ENCODE measurements at places on chromosomes 12 and 14.
A peak's percentile ranks its signal among the peaks of the same experiment; 100 is the strongest.

- peaks cover 21% of the 10 kb centered on the region for H3K27me3 ChIP-seq
Measured at GRCh38 chr12:25495331-25496097, 57.6 kb downstream of the LMNTD1 start.

DNA sequence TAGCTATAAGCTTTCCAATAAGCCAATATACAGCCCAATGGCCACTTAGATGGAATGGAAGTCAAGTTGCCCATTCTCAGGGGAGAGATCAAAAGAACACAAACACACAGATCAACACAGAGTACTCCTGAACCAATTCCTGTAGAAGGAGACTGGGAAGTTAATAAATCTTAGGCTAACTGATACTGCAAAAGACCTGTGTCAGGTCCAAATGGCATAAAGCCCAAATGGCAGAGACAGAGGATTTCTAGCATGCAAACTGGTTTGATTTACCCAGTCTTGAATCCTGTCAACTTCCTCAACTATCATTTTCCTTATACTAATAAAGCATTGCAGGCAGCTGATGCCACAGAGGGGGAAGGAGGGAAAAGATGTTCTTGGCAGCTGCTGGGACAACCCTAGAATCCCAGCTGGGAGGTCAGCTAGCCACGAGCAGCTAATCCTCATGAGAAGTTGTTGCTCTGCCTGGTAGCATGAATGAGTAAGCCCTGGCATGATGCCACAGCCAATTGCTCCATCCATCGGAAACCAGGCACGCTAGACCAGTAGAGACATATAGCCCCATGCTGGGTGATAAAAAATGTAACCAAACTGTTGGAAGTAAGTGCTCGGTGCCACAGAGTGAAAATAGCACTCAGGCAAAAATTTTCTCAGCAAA lies 26.2 kb downstream of the ANG start:
- DNase-seq = no peak
- H3K36me3 ChIP-seq = no peaks in the 10 kb centered on the region
- no peak overlapping the region for H3K27ac ChIP-seq
- H3K4me3 ChIP-seq = no peak overlapping the region
- H3K27me3 ChIP-seq = peaks cover 50% of the 10 kb centered on the region

DNA sequence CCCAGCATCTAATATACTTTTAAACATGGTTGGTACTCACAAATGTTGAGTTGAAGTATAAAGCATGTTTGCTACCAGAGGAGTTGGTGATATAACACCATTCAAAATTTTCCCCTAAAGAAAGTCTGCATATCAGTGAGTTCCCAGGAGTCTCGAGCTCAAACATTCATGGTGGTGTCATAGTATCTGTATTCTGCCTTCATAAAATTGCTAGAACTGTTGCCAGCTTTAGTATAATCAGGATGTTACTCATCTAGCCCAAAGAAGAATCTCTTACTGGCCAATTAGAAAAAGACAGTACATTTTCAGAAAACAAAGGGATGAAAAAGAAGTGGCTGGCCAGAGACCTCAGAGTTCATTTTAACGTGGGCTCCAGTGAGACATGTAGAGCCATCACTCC lies 374.7 kb downstream of the KCNH5 start:
- DNase-seq = no peak
- no peak overlapping the region for H3K27ac ChIP-seq
- no peaks in the 10 kb centered on the region for H3K27me3 ChIP-seq

- H3K27me3 ChIP-seq = peaks cover 22% of the 10 kb centered on the region
- H3K27ac ChIP-seq = no peak overlapping the region
- no peaks in the 10 kb centered on the region for H3K36me3 ChIP-seq
- no peak for DNase-seq
- H3K4me3 ChIP-seq = no peak overlapping the region
- peaks cover 10% of the 10 kb centered on the region for H3K4me1 ChIP-seq
Measured at GRCh38 chr14:96630281-96630680, 128.1 kb downstream of the PAPOLA start.

DNA sequence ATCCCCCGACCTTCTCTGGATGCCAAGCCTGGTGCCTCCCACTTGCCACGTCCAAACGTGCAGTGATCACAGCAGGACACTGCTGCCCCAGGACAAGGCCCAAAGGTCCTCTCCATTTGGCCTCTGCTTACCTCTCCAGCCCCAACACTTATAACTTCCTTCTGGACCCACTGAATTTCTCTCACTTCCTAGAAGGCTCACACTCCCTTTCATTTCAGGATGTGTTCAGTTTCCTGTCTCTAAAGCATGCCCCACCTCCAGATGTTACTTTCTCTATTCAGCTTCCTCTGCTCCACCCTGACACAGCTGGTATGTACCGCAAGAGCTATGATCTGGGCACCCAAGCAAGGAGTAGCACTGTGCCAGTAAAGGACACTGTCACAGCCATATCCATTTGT lies 33.0 kb downstream of the CDKL1 start:
- peak overlapping the region; percentile 92 for H3K4me3 ChIP-seq
- H3K4me1 ChIP-seq = peaks cover 30% of the 10 kb centered on the region
- no peak for DNase-seq
- peak overlapping the region; percentile 83 for H3K27ac ChIP-seq
- H3K36me3 ChIP-seq = peaks cover 6% of the 10 kb centered on the region
- H3K27me3 ChIP-seq = no peaks in the 10 kb centered on the region

GRCh38 chr12:57888409-57889157 lies 42.1 kb upstream of the CTDSP2 start:
- peaks cover 4% of the 10 kb centered on the region for H3K36me3 ChIP-seq
- no peak overlapping the region for H3K27ac ChIP-seq
- peaks cover 7% of the 10 kb centered on the region for H3K27me3 ChIP-seq
- H3K4me3 ChIP-seq = no peak overlapping the region
- no peak for DNase-seq

Data from T-helper 17 cell (primary cell).